ENCODE measurements at places on chromosomes 4 and X. TPM values are rescaled to one million over a fixed set of nuclear protein-coding genes. Genes with fewer than 3 reads are reported as not detected.

The POLN gene
- 2.2 TPM for total RNA-seq

The F8A3 gene
- 0.65 TPM for total RNA-seq

The CYBB gene
- total RNA-seq: not detected

The GC gene
- total RNA-seq: not detected

The CFAP299 gene
- not detected for total RNA-seq

The PCDH10 gene
- 0.09 TPM for total RNA-seq

The SLC4A4 gene
- total RNA-seq: not detected

The TRIM61 gene
- total RNA-seq: not detected

The GASK1B gene
- total RNA-seq: 50.8 TPM

The UCP1 gene
- total RNA-seq: not detected

The ZAR1 gene
- total RNA-seq: not detected

The GAGE12C gene
- total RNA-seq: not detected

The USP9X gene
- total RNA-seq: 134 TPM

The TLR2 gene
- 0.09 TPM for total RNA-seq

The GAGE12D gene
- not detected for total RNA-seq

The PPA2 gene
- 48.3 TPM for total RNA-seq

The TEC gene
- 1.6 TPM for total RNA-seq

The FAM149A gene
- total RNA-seq: 0.09 TPM

The STPG2 gene
- total RNA-seq: 0.17 TPM

The IDH3G gene
- 39.1 TPM for total RNA-seq

The HTN1 gene
- not detected for total RNA-seq

The CDKL2 gene
- 0.11 TPM for total RNA-seq

The MAMLD1 gene
- 0.52 TPM for total RNA-seq

The CENPU gene
- 4.0 TPM for total RNA-seq
